ENCODE measurements at places on chromosomes 11 and 22. TPM values are rescaled to one million over a fixed set of nuclear protein-coding genes. Genes with fewer than 3 reads are reported as not detected.
A peak's percentile ranks its signal among the peaks of the same experiment; 100 is the strongest.

TPST2 gene
- total RNA-seq, result 13.1 TPM

GRCh38 chr11:111699579-111700156 is 66.5 kb downstream of the PPP2R1B start:
- DNase-seq, result no peak

DNA sequence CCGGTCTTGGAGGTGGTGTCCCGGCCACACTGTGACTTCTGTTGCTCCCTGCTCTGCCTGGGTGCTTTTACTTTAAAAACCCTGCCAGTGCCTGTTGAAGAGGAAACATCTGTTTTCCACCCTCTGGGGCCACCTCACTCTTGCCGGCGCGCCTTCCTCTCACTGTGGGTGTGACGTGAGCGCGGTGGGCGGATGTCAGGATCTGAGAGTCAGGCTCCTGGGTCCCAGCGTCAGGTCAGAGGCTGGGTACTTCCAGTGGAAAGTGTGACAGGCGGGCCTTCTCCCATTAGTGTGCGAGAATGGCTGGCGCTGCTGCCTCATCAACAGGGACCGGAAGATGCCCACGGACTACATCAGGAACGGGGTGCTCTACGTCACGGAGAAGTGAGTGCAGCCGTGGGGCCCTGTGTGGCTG is 54.2 kb downstream of the GRAMD4 start:
- peak; percentile 45 for DNase-seq

NOX4 gene
- total RNA-seq, result 2.7 TPM

DNA sequence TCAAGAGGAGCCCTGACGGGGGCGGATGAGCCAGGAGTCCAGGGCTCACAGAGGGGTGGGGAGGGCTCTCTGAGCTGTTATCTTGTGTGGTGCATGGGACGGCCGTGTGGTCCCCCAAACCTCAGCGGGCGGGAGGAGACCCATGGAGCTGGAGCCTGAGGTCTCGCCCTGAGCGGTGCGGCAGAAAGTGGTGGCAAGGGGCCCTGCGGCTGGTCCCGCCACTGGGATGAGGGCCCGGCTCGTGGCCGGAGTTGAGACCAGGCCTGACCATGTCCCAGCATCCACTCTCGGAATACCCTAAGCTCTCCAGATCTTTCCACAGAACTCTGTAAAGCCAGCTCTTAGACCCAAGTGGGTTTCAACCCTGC is 22.6 kb upstream of the TTLL12 start:
- no peak for DNase-seq

- DNase-seq, result no peak
Measured at GRCh38 chr11:9874466-9874865, 210.6 kb downstream of the SWAP70 start.

DNA sequence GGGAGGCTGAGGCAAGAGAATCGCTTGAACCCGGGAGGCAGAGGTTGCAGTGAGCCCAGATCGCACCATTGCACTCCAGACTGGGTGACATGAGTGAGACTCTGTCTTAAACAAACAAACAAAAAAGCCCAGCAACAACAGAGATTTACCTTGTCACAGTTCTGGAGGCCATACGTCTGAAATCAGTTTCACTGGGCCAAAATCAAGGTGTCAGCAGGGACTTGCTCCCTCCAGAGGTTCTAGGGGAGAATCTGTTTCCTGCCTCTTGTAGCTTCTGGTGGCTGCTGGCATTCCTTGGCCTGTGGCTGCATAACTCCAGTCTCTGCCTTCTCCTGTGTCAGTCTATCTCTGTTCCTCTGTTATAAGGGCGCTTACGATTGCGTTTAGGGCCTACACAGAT is 1.5 kb downstream of the DDX10 start:
- no peak for DNase-seq

GRCh38 chr11:75577207-75577606 is 15.2 kb downstream of the SERPINH1 start:
- peak; percentile 50 for DNase-seq

POTEH gene
- not detected for total RNA-seq

GRCh38 chr11:36165621-36166397 is 123.4 kb downstream of the COMMD9 start:
- DNase-seq, result no peak

MMP13 gene
- not detected for total RNA-seq

GRCh38 chr22:50112151-50113118 is 22.6 kb downstream of the MOV10L1 start:
- peak; percentile 44 for DNase-seq

DNA sequence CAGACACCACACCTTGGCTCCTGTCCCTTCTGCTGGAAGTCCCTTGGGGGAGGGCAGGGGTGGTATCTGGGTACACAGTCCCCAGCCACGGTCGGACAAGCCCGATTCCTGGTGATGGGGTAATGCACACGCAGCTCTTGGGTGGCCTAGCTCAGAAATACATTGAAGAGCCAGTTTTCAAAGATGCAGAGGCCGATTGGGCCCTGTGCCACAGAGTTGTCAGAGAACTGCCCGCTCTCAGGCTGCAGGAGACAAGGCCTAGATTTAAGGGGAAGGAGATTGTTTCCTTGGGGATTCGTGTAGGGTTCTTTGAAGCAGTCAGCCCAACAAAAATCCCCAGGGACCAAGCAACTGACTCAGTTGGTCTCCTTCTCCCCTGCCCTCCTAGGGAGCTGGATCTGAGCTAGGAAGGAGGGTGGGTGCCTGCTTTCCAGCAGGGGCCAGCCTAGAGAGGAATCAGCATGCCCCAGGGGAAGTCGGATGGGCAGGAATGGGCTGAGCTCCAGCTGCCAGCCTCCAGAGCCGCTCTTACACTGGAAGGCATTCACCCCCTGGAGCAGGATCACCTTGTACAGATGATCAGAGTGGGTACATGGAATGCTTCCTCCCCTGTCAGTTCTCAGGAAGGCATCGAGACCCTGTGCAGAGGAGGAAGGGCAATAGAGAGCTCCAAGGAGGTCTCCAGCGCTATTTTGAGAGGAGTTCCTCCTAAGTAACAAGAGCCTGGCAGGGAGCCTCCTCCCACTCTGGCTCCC is 3.3 kb upstream of the SCN4B start:
- no peak for DNase-seq

DNA sequence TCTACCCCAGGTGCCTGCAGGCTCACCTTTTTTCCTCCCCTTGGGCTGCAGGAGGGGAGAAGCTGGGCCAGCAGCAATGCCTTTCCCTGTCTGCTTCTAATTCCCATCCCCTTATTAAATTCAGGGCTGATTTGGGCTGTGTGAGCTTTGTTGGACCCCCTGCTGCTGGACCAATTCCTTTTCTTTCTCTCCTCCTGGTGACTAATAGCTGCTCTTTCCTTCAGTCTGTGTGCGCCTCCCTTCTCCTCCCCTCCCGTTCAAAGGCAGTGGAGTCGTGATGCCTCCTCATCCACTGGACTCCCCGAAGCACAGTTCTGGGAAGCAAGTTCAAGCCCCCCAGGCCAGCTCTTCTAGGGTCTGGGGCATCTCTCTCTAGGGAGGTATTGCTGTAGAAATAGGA is 567.9 kb upstream of the CADM1 start:
- no peak for DNase-seq

DNA sequence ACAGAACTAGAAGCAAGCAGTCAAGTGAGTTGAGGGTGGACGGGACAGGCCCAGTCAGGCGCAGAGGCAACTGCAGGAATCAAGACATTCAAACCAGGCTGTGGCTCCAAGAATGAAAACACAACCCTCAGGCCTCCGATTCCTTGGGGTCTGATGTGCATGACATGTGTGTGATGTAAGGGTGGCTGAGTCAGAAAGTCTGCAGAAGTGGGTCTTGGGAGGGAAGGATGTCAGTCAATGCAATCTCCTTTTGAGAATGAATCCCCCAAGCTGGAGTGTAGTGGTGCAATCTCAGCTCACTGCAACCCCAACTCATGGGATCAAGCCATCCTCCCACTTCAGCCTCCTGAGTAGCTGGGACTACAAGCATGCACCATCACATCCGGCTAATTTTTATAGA is 15.9 kb upstream of the PDE2A start:
- DNase-seq, result no peak

Measured in tongue (tissue), 3 donors.